Pancreas (tissue), 10 donors: ENCODE measurements at places on chromosomes 3 and 15. TPM values are rescaled to one million over a fixed set of nuclear protein-coding genes. Genes with fewer than 3 reads are reported as not detected.

Gene RAP2B
- 5.3 TPM for total RNA-seq

DNA sequence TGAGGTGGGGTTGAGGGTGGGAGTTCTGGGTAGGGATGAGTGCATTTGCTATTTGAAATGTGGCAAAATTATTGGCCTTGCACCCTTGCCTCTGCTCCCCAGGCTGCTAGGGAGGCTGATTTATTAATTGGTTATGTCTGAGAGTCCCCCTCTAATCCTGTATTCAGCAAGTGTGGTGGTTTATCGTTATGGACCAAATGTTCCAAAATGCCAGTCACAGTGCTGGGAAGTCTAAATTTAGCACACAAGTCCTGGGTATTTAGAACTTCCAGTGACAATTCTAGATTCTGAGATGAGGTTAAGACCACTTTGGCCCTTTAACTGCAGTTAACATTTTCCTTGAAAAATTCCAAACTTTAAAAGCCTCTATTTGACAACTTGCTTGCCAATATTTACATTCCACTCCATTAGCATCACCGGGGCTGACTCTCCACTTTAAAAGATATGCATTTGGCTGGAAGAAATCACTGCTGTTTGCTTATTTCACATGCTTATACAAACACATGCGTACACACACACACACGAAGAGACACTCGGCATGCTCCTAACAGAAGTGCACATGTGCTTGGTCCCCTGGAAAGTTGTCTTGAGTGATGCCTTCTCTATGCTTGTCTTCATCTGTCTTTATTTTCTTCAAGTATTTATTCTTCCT, 247.7 kb downstream of the IL20RB start:
- DNase-seq, result no peak

Gene SYNPR
- not detected for total RNA-seq

DNA sequence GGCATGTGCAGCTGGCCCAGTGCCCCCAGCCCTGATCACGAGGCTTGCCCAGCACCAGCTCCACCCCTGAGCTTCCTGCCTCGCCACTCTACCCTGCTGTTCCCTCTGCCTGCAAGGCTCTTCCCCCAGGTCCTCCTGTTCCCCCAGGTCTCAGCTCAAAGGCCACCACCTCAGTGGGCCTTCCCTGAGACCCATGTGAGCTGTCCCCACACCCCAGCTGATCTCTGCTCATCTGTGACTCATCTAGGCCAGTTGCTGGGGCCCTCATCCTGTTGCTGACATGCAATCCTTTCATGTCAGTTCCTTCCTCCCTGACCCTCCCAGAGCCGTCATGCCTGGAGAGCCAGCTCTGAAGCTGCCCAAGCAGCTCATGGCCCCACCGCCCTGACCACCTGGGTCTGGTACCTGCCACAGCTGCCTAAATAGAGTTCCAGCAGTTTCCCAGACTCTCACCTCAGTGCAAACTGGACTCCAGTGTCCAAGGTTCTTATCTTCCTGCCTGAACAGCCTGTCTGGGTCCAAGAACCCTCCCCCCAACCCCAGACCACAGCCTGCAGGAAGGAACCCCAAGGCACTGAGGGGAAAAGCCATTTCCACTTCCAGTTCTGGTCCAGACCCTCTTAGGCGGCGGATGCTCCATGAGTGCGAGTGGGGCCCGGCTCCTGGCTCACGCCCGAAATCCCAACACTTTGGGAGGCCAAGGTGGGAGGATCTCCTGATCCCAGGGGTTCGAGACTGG, 116.6 kb upstream of the IQSEC1 start:
- no peak for DNase-seq

Gene LAMB2
- 101 TPM for total RNA-seq

DNA sequence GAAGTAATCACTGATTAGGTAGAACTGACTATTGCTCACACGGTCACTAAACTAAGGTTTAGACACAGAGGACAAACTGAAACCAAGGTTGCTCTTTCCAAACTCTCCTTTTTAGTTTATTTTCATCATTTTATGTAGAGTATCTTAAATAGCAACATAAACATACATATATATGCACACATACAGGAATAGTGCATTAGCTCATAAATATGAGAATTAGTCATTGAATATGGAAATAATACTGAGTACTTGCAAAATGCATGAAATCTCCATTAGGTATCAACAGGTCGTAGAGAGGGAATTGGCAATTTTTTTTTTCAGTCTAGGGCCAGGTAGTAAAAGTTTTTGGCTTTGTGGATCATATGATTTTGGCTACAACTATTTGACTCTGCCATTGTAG, 557.1 kb downstream of the NLGN1 start:
- DNase-seq, result no peak

Gene RBP2
- not detected for total RNA-seq

Gene TAMM41
- total RNA-seq, result 6.5 TPM

Gene CAND2
- 3.8 TPM for total RNA-seq

- DNase-seq, result no peak
Observed at GRCh38 chr3:177795859-177796258, 598.6 kb upstream of the TBL1XR1 start.

Gene GBE1
- total RNA-seq, result 14.1 TPM

GRCh38 chr3:134654031-134654430, 3.2 kb upstream of the KY start:
- DNase-seq, result no peak

DNA sequence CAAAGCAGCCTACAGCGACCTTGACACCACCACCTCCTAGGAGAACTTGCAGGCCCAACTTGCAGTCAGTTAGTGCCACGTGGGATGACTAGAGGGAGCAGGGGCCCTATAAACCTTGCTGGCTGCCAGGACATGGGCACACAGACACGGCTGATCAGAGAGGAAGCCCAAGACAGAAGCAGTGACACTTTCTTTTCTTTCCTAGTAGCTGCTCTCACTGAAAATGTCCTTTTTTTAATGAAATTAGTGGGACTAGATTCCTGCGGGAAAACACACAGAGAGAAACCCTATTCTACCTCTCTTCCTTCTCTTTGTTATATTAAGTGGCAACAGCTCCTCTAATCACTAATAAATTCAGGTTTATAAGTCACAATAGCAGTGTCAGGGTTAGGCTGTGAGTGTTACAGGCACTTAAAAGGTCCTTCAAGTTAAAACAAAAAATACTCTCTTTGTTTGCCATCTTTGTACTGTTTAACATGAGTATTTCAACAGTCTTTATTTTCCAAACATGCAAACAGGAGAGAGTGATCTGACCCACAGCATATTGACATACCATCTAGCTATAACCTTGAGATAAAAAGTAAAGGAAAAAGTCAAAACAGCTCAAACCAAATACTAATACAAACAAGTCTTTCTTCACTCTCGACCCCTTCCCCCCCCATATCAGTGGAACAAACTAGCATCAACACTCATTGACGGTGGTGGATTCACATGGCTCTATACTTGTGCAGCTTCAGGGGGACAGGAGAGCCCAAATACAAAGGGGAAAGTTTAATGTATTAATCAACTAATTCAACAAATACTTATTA, 2.1 kb upstream of the TMEM212 start:
- DNase-seq, result no peak

Gene TMCC1
- 17.5 TPM for total RNA-seq

GRCh38 chr15:74792227-74793016, 10.5 kb downstream of the CSK start:
- DNase-seq, result no peak

DNA sequence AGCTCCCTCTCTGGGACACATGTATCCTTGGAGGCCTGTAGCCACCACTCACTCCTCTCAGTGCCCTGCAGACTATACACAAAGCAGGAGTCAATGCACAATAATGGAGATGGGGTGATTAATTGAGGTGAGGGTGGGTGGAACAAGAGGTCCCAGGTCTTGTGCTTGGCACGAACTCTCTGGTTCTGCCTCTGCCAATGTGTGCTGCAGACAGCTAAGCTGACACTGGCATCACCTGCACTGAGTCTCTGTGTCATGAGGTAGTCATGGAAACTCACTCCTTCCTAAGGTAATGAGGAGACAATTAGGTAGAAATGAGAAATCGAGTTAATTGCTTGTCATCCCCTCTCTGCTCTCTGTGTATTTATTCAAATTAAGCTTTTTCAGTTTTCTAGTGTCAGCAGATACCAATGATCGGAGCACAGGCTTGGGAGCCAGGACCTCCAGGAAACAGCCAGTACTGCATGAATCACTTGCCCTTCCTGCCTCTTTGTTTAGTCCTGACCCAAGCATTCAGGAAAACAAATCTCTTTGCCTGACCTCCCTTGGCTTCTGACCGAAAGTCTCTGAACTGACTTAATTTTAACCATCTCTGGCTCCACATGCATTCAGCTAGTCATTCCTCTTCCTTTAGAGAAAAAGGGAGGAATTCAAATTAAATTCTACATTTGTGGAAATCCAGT, 56.7 kb downstream of the DRD3 start:
- DNase-seq, result no peak

GRCh38 chr15:41558400-41559238, at the start of gene TYRO3:
Gene TYRO3 (plus strand): TSS chr15:41559212. CDS start chr15:41559258, 46 bp downstream.
- DNase-seq, result peak; percentile 84

DNA sequence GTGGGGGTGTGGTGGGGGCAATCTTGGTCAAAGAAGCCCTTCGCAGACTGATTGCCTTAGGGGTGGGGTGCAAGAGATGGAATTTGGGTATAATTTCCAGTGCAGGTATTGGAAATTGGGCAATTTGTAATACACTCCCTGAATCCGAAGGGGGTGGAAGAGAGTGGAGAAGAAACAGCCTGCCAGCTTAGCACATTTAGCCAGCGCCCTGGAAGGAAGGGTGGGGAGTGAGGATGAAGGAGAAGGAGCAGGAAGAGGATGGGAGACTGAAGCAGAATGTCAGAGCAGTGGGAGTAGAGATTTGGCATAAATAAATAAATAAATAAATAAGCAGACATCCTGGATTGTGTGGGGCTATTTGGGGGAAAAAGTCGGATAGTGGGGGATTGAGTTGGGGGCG, 1.6 kb downstream of the GAP43 start:
- DNase-seq, result no peak

- no peak for DNase-seq
Observed at GRCh38 chr3:171753665-171754408, 56.4 kb downstream of the PLD1 start.

GRCh38 chr3:188370081-188370830, 216.3 kb downstream of the LPP start:
- DNase-seq, result no peak

GRCh38 chr3:36840453-36840921, 76.1 kb upstream of the DCLK3 start:
- DNase-seq, result no peak
